ENCODE measurements at places on chromosomes 13 and 19.

DNA sequence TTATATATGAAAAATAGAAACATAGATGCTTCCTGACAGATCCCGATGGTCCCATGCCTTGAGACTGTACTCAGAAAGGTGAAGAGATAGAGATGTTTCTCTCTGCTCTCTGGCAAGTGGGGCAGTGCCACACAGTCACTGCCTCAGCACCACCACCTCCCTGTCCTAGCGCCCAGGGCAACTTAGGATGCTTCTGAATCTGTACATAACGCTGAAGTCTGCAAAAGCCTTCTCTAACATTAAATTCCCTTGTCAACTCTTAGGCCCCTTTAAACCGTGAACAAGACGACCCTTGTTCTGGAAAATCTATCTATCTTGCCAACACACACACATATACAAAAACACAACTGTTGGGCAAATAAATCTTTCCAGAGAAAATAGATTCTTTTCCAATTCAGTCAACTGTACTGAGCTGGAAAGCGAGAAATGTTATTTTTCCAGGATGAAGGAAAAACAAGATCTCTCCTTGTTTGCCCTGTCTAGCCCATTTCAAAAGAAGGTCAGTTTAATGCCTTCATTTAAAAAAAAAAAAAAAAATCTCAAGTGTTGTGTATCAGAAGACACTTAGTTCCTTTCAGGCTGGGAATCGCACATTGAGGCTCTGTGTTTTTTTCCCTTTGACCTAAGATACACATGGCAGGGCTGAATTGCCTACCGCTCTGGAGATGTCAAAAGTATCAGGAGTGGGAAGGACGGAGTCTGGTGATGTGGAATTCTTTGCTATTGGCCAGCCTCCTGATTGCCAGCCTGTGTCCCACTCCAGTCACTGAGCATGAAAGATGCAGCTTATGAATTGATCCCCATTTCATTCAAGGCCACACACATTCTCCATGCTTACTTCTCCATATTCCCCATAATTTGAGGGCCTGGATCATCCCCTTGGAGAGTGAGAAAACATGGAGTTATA lies 241.4 kb downstream of the LACC1 start:
- no peak for DNase-seq

- no peak for DNase-seq
Measured at GRCh38 chr19:39590265-39590664, 12.1 kb upstream of the LGALS13 start.

DNA sequence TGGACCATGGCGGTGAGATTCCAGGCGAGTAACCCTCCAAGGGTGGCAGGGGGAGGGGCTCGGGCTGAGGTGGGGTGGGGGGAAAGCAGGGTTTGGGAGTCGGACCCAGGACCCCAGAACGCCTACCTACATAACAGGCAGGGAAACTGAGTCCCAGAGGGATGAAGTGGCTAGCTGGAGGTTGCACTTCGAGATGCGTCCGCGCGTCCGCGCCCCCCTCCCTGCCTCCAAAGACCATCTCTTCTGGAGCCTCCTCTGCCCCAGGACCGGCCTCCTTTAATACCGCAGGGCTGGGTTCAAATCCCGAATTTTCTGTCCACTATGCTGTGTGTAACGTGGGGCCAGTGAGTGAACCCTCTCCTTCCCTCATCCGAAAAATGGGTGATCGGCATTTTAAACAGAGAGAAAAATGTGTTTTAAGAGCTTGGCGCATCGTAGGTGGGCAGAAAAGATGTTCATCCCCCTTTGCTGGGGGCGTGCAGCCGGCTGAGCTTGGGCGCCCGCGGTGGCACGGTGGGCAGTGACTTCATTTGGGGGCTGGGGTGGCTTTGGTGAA lies 13.8 kb downstream of the TJP3 start:
- no peak for DNase-seq

GRCh38 chr13:57629821-57630235 lies 1.7 kb upstream of the PCDH17 start:
- no peak for DNase-seq

DNA sequence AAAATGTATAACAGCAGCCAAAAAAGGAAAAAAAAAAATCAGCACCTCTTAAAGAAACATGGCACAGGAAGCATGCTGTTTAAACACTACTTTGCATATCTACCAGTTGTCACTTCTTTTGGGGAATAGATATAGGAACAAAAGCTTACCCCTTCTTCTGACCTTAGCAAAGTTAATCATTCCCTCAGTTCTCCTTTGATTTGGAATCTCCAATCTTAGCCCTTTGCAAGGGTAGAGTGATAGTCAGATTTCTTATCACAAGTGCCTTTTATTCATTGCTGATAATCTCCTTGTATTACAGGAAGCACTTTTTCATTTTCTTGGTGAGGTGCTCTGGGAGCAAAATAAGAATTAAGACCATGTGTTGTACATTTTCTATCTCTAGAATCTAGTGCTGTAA lies 1327.6 kb downstream of the OLFM4 start:
- no peak for DNase-seq

DNA sequence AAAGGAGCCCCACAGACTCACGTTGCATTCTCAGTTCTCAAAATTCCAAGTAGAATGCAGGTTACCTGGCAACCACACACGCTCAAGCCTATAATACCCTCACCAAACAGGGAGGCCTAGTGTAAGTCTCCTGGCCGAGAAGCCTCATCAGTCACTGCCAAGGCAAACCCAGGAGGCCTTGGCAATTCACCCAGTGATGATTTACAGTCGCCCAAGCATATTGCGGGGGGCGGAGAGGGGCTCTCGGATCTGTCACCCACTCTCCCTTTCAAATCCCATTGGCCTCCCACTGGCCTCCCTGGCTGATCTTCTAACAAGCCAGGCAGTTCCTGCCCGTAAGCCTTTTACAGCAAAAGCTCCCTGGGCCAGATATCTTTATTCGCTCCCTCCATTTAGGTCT lies 1.1 kb downstream of the AKAP8L start:
- DNase-seq: no peak

DNA sequence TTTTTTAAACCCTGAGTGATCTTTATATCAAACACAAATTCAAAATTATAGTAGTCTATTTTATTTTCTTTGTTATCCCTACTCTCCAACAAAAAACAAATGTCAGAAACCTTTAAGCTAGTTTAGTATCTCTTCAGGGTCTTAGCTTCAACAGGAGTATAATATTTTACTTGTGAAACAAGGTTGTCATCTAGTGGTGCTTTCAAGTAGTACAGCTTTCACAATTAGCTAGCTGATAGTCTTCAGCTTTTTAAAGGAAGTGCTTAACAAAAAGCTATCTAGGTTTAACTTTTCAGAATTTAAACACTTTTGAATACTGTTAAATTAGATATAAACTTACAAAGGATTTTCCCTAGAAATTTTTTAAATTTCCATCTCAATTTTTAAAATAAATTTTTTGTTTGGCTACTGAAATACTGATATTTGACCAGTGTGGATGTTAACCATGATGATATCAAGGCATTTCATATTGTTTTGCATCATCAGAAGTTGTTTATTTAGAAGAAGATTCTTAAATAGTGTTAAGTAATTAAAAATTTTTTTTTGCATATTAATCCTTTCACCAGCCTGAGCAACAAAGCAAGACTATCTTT lies 34.2 kb downstream of the TDRD3 start:
- DNase-seq: no peak

DNA sequence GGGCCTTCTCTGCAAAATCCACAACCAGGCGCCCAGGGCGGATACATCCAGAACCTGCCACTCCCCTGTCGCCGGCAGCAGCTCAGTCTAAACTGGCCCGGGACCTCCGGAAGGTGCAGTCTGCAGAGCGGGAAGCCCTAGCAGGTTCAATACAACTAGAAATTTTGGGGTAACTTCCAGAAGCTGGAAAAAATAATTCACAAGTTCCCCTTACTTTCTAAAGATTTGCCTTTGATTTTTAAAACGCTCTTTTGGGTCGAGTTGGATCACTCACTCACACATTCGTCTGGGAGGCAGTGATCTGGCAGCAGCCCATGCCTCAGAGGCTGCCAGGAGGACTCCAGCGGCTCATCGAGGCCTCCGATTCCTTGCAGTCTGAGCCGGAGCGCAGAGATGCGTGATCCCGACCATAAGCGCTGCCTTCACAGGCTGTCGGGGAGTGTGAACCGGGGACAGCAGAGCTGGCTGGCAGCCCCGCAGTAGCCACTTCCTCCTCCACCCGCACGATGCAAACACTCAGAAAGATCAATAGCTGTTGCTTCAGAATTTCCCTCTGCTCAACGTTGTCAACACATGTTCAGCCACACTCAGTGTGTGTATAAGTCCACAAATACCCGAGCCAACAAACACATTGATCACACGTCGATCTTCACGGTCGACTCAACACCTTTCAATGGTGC lies 35.6 kb upstream of the ZNF507 start:
- DNase-seq: no peak

DNA sequence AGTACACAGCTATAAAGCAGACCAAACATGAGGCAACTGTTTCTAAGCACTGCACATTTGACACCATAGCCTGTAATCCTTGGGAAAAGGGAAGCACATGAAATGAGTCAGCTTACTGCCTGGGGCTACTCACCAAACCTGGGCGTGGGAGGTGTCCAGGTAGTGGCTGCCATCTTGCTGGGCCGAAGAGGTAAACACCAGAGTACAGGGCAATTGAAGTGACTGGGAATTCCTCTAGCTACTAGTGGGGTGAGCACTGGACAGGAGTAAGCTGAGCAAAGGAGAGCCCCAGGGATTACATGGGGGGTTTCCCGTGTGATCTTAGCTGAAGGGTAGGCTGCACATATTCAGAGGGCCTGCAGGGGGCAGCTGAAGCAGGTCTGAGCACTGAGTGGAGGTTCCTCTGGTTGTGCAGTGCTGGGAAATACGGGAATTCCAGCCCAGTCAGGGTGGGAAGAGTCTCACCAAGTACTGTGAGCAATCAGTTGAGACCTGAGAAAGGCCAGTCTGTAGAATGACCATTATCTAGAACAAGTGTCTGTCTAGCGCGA lies 140.5 kb downstream of the SLC7A1 start:
- no peak for DNase-seq

DNA sequence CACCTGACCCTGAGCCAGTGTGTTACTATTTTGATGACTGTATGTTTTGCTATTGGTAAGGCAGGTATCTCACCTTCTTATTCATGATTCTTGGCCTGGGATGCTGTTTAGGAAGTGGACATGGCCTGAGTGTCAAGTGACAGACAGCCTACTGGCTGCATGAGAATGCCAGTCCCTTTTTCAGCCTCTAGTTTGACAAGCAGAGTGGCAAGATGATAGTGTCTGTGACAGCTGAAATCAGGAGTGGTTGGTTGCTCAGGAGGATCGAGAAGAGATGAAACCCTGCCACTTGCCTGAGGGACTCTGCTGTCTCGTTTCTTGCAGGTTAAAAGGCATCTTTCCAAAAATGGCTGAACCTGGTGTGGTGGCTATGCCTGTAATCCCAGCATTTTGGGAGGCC lies 7.1 kb upstream of the ELOF1 start:
- no peak for DNase-seq

GRCh38 chr13:38785042-38785441 lies 98.2 kb downstream of the FREM2 start:
- no peak for DNase-seq

- no peak for DNase-seq
Measured at GRCh38 chr19:33514885-33515551, 6.6 kb downstream of the PEPD start.

DNA sequence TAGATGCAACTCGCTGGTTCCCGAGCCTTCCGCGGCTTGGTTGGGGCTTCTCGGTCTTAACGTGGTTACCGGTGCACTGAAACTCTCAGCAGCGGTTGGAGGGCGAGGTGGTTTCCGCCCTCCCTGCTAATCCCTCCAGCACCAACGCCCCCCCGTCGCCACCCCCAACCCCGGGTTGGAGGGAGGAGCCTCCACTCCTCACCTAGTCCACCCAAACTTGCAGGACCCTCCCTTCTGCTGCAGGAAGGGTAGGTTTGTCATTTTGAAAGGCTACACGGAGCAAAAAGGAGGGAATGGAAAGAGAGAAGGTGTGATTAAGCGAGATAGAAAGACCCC lies 465.0 kb downstream of the ITGBL1 start:
- DNase-seq: no peak

GRCh38 chr19:32599736-32600157 lies 18.8 kb downstream of the PDCD5 start:
- peak; percentile 26 for DNase-seq

DNA sequence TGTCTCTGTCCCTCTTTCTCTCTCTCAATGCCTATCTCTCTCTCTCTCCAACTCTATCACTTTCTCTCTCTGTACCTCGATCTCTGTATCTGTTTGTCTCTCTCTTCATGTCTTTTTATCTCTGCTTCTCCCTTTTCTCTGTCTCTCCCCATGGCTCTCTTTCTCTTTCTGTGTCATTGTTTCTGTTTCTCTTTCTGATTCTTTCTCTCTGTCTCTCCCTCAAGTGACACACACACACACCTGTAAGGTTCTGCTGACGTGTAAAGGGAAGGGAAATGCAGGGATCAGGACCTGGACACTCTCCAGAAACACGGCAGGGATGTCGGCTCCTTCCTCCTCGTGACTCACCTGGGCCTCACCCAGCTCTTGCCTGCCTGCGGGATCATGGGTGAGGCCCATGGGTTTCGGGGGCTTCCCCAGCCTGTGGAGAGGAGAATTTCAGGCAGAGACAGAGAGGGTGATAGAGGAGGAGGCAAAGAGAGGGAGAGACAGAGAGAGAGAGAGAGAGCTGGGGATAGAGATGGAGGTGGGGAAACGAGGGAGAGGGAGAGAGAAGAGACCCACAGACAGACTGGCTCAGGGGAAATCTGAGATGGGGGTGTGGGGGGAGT lies 5.4 kb upstream of the PLAUR start:
- no peak for DNase-seq
